Stimulated activated CD4-positive, alpha-beta T cell treated with anti-CD3 and anti-CD28 coated beads, Interleukin-15, amount 100 ng/mL, for 1 hour (primary cell): ENCODE measurements at places on chromosomes 2 and 18.

GRCh38 chr2:151983221-151983620, 115.6 kb downstream of the CACNB4 start:
- no peak for DNase-seq

GRCh38 chr2:164993287-164994016, 38.1 kb upstream of the SLC38A11 start:
- no peak for DNase-seq

DNA sequence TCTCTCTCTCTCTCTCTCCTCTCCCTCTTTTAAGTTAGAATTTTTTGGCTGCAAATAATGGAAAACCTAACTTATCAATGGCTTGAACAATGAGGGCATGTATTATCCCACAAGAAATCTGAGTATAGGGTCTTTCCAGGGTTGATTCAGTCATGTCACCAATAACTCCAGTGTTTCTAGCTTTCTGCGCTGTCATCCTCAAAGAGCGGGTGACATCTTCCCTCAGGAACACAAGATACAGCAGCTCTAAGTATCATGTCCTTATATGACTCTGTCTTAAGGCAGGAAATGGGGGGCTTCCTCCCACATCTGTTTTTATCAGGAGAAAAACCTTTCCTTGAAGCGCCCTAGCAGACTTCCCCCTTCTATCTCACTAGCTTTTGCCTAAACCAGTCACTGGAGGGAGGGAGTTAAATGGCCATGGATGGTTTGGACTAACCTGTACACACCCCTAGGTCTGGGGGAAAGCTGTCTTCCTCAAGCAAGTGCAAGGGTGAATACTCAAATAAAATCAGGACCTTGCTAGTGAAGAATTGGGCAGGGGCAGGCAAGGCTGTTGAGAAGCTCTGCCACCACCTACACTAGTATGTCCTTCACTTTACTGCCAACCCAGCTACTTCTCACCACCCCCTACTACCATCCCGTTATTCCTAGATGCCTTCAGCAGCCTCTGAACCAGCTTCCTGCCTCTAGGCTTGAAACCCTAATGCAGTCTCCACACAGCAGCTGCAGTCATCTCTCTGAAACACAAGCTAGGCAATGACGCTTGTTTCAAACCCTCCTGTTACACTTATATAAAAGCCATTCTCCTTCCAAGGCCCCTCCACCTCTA, 7.5 kb upstream of the TUBA4A start:
- DNase-seq, result no peak

DNA sequence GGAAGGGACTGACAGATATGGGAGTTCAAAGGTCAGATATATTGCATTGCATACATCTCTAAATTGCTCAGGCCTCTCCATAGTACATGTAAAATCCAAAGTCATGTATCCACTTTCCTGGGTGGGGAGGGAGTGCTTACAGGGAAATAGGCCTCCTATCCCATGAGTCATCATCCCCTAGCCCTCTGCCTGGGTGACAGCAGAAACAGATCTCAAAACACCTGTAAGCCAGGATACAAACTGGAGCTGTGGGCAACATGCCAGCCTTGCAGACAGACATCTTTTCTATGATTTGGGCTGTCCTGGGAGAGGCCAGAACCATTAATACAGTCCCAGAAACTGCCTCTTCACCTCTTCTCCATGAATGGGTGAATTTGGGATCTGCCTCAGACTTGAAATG, 4.8 kb downstream of the ALK start:
- no peak for DNase-seq

DNA sequence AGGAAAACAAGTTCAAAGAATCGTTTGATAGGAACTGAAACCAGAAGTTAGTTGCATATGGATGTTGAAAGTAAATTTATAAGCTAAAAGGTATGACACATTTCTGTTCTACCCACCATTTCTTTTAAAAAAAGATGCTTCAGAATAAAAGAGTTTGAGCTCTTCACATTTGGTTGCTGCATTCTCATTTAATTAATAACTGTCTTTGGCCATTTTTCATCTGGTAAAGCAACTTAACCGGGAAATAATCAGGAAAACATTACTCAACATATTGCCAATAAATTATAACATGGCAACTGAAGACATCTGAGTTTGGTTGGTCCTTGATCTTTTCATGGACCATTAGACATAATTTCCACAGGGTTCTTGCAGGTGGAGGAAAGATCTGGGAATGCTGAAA, 180.2 kb upstream of the TWIST2 start:
- no peak for DNase-seq

GRCh38 chr18:50454387-50454988, 79.6 kb downstream of the SKA1 start:
- DNase-seq, result no peak

- DNase-seq, result no peak
Measured at GRCh38 chr2:64825831-64826491, 163.2 kb upstream of the SLC1A4 start.

GRCh38 chr2:44579837-44580230, 218.1 kb downstream of the CAMKMT start:
- no peak for DNase-seq

GRCh38 chr2:134109725-134110124, 144.1 kb upstream of the MGAT5 start:
- DNase-seq, result no peak

GRCh38 chr2:100833331-100833730, 13.4 kb downstream of the NPAS2 start:
- no peak for DNase-seq

DNA sequence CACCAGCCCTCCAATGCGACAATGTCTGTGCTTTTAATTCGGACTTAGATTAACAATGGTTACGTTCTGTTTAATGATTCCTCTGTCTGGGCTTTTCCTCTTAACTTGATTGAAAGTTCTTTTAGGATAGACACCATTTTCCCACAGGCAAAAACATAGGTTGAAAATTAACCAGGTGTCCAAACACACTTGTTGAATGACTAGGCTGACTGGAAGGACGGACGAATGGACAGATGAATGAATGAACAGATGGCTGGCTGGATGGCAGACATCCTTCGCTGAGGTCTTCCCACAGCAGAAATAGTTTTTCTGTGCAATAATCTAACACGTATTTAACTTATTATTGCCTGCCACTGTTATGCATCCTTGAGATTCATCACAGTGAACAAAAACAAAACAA, 298.8 kb downstream of the SRBD1 start:
- no peak for DNase-seq

DNA sequence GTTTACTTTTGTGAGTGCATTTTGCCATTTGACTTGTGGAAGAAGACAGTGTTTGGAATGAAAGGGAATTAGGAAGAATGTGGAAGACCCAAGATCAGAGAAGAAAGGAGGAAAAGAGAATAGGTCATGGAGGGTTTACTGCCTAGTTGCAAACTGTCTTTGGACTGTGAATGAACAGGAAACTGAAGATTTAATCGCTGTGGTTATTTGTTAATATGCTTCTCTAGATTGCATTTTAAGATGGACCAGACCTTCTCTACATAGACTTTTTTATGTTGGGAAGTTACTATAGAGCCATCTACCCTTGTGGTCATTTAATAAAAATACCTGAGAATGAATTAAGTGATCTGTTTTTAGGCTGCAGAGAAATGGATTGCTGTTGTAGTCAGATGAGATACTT, 6.2 kb downstream of the AGPS start:
- no peak for DNase-seq

- DNase-seq, result no peak
Measured at GRCh38 chr2:107717661-107718060, 109.0 kb upstream of the RGPD4 start.

- peak; percentile 46 for DNase-seq
Measured at GRCh38 chr18:32158108-32158624, 31.7 kb upstream of the MEP1B start.

DNA sequence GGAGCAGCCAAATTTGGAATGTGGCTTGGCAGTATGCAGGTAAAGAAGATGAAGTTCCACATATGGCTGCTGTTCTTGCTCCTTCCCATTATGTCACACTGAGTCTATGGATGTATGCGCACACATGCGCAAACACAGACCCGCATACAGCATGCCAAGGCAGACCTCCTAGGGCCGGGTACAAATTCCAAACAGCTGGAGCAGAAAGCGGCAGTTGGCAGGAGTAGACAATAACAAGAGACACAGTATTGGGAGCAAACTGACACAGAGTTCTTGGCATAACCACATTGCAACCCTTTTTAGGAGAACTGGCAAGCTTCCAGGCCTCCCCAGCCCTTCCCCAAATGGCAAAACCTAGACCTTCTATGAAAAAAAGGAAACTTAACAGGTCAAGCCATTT, 268.9 kb downstream of the SP3 start:
- DNase-seq, result no peak

DNA sequence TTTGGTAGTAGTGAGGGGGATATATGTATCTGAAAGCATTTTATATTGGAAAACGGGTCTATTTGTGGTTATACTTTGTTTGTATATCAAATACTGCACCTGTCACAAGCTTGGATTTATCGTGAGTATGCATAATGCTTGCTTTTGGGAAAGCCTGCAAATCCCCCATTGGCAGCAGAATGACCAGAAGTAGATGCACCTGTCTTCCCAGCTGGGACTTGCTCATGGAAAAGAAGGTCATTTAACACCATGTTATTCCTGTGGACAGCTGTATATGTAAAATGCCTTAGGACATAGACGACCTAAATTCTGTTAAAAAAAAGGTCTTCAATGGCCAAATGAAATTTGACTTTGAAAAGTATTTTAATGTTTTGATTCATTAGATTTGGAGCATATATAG, 599.4 kb downstream of the XIRP2 start:
- DNase-seq, result no peak

DNA sequence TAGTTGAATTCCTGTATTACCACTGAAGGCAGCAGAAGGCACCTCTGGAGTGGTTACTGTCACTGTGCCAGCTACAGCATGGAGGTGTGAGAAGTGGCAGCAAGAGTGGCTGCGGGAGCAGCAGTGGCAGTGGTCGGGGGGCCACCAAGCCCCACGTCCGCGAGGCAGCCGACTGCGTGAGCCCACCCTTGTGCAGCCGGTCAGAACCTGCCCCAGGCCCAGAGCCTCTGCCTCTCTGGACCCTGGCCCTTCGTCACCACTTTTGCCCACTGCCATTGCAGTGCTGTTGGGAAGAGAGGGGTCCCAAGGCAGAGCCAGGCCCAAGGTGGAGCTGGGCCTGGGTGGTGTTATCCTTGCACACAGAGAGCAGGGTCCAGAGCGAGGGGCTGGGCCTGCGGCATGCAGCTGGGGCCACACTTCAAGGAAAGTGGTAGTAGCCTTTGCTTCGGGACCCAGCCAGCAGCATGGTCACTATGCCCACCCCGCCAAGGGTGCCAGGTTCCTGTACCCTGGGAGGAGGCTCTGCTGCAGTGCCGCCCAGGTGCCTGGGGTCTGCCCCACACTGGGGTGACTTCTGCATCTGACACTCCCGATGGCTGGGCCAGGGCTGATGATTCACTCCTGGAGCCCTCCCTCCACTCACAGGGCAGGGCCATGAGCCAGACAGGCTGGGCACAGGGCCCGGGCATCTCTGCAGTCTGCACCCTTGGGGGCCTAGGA, 450.1 kb upstream of the LRATD1 start:
- DNase-seq, result no peak
